ENCODE measurements at places on chromosomes 11 and 22.

GRCh38 chr22:24567668-24568067, 11.9 kb downstream of the SNRPD3 start:
- no peak for DNase-seq

GRCh38 chr22:46098525-46099475, 51.5 kb upstream of the PPARA start:
- DNase-seq, result no peak

GRCh38 chr11:12455938-12456337, 78.6 kb downstream of the PARVA start:
- DNase-seq, result no peak

DNA sequence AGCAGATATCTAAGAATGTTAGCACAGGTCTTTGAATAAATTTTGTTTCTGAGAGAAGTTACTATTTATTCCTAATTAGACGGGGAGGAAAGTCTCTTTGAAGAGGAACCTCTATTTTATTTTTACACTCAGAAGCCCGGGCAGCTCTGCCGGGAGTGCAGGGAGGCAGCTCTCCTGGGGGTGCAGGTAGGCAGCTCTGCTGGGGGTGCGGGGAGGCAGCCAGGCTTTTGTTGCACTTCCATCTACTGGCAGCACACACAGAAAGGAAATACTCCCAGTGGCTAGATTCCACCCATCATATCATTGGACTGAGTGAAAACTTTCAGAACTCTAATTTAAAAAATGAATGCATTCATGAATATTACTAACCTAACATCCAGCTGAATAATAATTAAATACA, 24.6 kb downstream of the OR10A6 start:
- DNase-seq, result no peak
